ENCODE measurements at places on chromosomes 6 and 20. TPM values are rescaled to one million over a fixed set of nuclear protein-coding genes. Genes with fewer than 3 reads are reported as not detected.

Gene HFE
- 1.4 TPM for total RNA-seq

Gene ZNF334
- total RNA-seq: 7.9 TPM

Gene PMEPA1
- total RNA-seq: 10.3 TPM

Gene POPDC3
- total RNA-seq: 10.9 TPM

Gene CST2
- not detected for total RNA-seq

Gene ZSCAN31
- 64.0 TPM for total RNA-seq

Gene STX11
- 0.68 TPM for total RNA-seq

Gene PDYN
- total RNA-seq: not detected
